Cortex of kidney (tissue), 1 donor: ENCODE measurements at places on chromosomes 5 and 9.

- no peak for DNase-seq
Observed at GRCh38 chr9:35923927-35924763, 14.9 kb downstream of the SPAAR start.

- no peak for DNase-seq
Observed at GRCh38 chr9:9504869-9505268, 1107.9 kb downstream of the PTPRD start.

DNA sequence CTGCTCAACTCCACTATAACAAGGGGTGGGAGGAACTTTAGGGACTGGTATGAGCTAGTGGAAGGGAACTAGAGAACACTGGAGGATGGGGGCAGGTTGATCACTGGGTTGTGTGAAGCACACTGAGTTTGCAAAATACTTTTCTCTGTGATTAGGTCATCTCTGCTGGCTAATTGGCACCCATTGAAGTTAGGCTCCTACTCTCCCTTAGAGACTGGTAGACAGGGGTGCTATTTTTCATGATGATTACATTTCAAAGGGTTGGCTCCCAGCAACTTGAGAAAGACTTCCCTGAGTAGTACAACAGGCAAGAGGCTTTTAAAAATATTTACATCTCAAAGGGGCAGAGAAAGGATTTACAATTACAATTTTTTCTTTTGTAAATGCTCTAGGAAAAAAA lies 50.4 kb upstream of the MTAP start:
- no peak for DNase-seq

- no peak for DNase-seq
Observed at GRCh38 chr5:176658817-176659511, 11.7 kb downstream of the TSPAN17 start.

GRCh38 chr9:125509476-125509875 lies 197.5 kb downstream of the MAPKAP1 start:
- DNase-seq = no peak

DNA sequence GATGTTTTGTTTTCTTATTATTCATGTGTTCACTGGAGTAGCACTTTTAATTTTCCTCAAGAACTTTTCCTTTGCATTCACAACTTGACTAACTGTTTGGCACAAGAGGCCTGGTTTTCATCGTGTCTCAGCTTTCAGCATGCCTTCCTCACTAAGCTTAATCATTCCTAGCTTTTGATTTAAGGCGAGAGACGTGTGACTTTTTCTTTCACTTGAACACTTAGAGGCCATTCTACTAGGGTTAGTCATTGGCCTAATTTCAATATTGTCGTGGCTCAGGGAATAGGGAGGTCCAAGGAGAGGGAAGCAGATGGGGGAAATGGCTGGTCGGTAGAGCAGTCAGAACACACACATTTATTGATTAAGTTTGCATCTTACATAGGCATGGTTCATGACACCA lies 94.0 kb downstream of the ZNF462 start:
- no peak for DNase-seq

DNA sequence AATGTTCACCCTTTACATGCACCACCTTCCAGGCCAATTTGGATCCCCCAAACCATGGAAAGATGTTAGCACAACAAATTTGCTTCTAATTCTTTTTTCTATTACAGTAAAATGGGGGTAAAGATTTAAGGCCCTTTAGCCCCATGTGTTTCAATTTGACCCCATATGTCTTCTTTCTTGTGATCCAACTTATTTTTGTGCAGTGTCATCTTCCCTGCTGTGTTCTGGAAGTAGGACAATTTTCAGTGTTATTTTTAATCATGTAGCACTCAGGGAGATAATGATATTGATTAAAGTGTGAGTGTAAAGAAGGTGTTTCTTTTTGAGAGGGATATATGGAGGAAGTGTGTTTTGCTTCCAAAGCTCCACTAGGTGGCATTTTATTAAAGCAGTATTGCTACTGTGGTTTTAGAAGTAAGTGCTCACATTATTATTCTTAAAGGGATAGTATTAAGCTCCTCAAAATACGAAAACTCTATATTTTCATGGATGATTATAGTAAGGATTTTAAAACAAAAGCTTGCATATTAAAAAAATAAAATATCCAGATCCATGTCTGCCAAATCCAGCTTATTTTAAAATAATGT lies 118.7 kb upstream of the ATP10B start:
- no peak for DNase-seq

- DNase-seq = no peak
Observed at GRCh38 chr9:113929634-113930389, 53.7 kb downstream of the ZNF618 start.

DNA sequence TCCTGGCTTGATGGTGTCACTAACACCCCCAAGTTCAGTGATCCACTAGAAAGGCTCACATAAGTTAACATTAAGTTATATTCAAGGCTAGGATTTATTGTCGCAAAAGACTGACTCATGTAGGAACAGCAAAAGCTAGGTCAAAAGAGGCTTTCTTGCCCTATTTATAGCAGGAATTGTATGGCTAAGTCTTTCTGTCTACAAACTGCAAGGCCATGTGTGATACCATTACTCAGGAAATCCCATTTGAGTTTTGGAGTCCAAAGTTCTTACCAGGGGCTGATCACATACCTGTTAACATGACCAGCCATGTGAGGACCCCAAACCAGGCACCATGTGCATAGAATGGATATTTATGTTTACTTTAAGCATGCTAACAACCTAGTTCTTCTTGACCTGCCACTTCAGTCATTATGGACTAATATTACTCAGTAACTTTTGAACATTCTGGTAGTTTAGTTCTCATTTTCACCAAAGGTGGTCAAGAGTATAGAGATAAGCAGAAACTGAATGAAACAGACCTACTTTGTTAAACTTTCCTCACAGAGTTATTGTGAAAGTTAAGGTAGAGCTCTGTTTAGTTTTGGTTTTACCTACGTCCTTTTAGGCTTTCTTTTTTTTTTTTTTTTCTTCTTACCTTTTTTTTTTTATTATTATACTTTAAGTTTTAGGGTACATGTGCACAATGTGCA lies 281.1 kb downstream of the FER start:
- no peak for DNase-seq

- DNase-seq = no peak
Observed at GRCh38 chr9:106922026-106922425, 59.1 kb downstream of the ZNF462 start.

DNA sequence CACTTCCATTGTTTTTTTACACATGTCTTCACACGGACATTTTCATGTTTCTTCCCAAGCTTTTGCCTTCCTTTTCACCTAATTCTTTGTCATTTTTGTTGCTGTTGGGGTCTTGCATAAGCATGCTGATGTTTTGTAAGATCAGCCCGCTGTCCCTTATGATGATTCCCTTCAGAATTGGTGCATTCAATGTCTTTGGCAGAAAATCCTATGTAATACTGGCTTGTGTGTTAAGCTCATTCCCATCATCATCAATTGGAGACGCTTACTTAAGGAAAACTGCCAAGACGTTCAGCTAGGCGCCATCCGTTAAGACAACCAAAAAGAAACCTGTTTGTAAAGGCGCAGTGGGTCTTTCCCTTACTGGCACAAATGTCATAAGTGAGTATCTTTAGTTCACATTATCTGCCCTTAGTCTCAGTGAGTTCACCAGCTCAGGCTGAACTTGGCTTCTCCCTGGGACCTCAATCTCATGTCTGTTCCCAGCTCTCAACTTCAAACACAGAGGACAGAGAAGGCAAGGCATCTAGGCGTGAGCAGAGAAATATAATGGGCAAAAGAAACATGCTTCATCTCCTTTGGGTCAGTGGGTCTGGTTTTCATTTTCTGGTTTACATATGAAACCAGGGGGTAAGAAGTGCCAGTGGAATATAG lies 97.9 kb downstream of the EFNA5 start:
- no peak for DNase-seq

- DNase-seq = no peak
Observed at GRCh38 chr9:38687992-38688391, 31.9 kb downstream of the FAM240B start.

DNA sequence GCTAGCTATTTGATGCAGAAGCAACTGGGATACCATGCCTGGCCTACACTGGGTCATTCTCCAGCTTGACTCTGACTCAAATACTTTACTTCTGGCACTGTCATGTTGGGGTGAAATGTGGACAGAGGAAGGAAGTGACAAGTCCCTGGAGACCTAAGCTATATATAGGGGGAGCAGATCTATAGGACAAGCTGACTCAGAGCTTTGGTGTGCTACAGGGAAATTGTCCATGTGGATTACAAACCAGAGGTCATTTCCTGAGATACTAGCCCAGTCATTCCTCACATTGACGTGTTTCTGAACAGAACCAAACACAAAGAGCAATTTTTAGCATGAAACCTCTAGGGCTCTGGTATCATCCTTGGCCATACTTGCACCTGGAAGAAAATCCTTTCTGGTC lies 531.6 kb upstream of the CLINT1 start:
- DNase-seq = no peak

GRCh38 chr5:75049456-75050351 lies 2.7 kb downstream of the GCNT4 start:
- no peak for DNase-seq

GRCh38 chr9:134421888-134422287 lies 95.6 kb downstream of the RXRA start:
- DNase-seq = no peak

DNA sequence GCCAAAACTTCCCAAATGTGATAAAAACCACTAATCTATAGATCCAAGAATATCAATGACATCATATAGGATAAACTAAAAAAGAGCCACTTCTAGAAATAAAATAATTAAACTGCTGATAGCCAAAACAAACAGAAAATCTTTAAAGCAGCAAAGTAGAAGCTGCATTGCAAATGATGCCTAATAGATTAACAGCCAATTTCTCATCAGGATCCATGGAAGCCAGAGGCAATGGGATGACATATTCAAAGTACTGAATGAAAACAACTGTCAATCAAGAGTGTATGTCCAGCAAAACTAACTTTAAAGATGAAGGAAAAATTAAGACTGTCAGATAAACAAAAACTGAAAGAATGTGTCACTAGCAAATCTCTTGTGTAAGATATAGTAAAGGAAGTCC lies 224.8 kb downstream of the PSAT1 start:
- no peak for DNase-seq

- no peak for DNase-seq
Observed at GRCh38 chr5:14204011-14204670, 61.0 kb downstream of the TRIO start.

GRCh38 chr9:137955586-137955985 lies 78.0 kb downstream of the CACNA1B start:
- DNase-seq = no peak

GRCh38 chr5:147410496-147411358 lies 99.1 kb downstream of the DPYSL3 start:
- no peak for DNase-seq

DNA sequence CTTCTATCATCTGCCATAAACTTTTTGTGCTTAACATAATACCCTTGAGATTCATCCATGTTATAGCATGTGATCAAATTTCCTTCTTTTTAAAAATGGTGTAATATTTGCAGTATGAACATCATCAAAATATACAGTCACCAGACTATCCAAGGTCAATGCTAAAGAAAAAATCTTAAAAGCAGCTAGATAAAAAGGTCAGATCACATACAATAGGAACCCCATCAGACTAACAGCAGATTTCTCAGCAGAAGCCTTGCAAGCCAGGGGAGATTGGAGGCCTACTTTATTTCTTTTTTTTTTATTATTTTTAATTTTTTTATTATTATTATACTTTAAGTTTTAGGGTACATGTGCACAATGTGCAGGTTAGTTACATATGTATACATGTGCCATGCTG lies 37.2 kb downstream of the FAM170A start:
- DNase-seq = no peak

DNA sequence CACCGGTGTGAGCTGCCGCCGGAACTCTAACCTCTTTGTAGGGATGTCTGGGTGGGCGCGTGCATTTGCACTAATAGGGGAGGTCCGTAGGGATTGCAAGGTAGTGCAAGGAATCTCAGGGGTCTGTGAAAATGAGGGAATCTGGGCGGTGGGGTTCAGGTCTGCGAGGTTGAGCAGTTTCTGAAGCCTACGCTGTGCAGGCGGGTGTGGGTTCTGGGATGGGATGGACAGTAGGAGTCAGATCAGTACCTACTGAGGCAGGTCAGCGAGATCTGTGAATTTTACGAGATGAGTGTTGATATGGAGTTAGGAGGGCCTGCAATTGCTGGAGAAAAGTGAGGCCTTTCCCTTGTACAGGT lies 856 bp upstream of the ATOSB start:
- no peak for DNase-seq

DNA sequence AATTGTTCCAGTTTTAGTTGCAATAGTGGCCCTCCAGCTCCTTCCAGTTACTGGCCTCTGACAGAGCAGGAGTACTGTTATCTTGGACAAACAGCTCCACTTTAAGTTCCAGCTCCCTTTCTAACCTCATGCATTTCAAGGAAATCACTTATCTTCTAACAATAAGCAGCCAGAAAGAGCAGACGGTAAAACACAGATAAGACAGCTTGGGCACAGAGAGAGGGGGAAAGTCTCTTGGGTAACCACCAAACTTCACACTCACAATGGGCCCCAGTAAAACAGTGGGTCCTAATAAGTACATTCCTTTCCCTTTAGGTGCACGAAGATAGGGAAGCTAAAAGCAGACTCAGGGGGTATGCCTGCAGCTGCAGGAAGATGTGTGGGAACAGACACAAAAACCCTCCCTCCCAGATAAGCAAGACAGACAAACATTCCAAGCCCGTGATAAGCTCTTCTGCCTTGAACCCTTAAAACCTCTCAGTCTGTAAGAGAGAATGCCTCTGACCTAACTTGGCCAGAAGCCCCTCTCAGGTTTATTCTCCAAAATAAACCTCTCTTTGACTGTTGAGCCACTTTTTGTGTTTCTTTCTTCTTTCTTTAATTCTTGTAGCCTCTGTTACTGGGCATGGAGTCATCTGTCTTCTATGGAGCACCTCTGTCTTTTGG lies 30.8 kb downstream of the OR1J1 start:
- no peak for DNase-seq

GRCh38 chr9:126633881-126634558 lies 20.3 kb downstream of the LMX1B start:
- no peak for DNase-seq

GRCh38 chr5:149223081-149223848 lies 48.4 kb upstream of the AFAP1L1 start:
- DNase-seq = no peak

DNA sequence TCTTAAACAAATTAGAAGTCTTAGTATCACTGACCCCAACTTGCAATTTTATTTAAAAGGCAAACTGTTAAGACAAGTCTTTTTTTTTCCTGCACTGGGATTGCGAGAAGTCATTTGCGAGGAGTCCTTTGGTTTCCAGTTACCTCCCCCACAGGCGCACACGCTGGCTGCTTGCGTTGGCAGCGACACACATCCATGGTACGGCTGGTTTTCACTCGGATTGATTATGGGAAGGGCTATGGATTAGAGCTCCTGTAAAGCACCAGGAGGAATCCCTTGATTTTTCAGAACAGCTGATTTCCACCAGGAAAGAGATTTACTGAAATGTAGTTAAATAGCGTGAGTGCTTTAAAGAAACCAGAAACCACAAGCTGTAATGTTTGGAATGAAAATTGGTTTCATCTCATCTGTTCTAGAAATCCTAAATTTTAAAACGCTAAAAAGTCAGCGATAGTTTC lies 737 bp downstream of the SLC1A3 start:
- no peak for DNase-seq

DNA sequence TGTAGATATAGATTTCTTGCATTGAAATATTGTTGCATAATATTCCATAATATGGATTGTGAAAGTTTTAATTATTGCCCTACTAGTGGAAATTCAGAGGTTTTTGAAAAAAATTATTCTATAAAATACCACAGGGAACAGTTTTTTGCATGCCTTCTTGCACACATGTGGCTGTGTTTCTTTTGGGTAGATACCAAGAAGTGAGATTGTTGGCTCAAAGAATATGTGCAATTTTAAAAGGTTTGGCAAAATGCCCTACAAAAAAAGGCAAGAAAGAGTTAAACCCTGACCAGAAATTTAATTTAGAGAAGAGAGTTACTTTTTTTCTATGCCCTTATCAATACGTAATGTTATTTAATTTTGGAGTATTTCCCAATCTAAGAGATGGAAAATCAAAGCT lies 270.8 kb upstream of the DAPK1 start:
- DNase-seq = no peak
